ENCODE measurements at places on chromosomes 11 and 22.

GRCh38 chr22:37241351-37242142 is 2.5 kb downstream of the RAC2 start:
- DNase-seq, result no peak

DNA sequence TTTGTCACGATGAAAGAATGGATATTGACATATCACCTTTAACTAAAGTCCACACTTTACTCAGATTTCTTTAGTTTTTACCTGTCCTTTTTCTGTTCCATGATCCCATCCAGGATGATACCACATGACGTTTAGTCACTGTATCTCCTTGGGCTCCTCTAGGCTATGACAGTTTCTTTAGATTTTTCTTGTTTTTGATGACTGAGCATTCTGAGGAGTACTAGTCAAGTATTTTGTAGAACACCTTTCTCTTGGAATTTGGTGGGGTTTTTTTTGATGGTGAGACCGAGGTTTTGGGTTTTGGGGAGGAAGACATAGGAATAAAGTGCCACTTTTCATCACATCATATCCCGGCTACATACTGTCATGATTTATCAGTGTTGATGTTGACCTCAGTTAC is 4.0 kb downstream of the LDHAL6A start:
- no peak for DNase-seq

GRCh38 chr11:122791411-122791810 is 46.9 kb upstream of the CRTAM start:
- no peak for DNase-seq

DNA sequence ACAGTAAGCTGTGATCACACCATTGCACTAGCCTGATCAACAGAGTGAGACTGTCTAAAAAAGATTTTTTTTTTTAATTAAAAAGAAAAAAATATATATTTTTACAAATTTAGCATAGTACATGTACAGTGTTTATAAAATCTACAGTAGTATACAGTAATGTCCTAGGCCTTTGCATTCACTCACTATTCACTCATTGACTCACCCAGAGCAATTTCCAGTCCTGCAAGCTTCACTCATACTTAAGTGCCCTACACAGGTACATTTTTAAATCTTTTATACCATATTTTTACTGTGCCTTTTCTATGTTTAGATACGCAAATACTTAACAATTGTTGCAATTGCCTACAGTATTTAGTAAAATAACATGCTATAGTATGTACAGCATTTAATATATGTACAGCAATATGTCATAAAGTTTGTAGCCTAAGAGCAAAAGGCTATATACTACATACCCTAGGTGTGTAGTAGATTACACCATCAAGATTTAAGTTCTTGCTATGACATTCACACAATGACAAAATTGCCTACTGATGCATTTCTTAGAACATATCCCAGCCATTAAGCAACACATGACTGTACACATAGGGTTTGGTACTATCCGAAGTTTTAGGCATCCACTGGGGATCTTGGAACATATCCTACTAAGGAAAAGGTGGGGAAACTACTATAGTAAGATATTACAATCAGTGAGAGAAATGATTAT is 22.8 kb downstream of the PIK3C2A start:
- no peak for DNase-seq

- no peak for DNase-seq
Measured at GRCh38 chr11:28439403-28439802, 331.2 kb downstream of the METTL15 start.

GRCh38 chr11:103624708-103625623 is 411.5 kb upstream of the DDI1 start:
- DNase-seq, result no peak

DNA sequence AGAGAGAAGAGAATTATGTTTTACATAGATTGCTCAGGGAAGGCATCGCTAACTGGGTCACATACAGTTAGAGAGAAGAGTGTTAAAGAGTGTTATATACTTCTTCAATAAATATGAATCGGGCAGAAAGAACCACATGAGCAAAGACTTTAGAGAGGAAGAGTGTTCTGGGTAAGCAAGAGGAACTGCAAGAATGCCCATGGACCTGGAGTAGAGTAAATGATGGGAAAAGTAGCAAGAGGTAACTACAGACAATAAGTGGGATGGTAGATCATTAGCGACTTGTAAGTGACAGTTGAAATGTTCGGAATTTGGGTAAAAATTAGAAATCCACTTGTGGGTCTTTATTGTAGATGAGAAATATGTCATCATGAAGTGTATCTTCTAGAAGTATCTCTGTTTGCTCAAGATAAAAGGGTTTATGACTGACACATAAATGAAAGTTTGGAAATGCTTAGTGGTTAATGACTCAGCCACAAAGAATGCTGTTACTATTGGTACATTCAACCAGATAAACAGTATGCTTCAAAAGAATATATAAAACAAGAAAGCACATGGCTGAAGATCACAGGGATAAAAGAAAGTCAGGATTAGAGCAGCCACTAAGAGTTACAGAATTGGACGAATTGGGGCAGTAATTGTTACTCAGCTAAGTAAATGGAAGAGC is 229.3 kb downstream of the CASP12 start:
- DNase-seq, result no peak

DNA sequence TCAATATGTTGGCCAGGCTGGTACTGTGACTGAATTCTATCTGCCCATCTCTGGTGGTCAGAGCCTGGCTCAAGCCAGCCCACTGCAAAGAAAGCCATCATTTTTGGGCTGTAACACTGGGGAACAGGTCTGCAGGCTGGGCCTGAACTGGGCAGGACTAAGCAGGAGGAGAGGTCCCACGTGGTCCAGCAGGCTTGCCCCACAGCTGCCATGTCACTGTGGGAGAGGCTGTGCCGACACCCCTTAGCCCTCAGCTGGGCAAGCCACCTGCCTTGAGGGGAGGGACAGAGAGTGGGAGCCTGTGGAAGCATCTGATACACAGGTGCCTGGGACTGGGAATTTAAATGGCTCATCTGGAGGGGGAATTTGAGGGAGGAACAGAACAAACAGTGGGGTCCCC is 66.7 kb upstream of the CLTCL1 start:
- DNase-seq, result no peak

DNA sequence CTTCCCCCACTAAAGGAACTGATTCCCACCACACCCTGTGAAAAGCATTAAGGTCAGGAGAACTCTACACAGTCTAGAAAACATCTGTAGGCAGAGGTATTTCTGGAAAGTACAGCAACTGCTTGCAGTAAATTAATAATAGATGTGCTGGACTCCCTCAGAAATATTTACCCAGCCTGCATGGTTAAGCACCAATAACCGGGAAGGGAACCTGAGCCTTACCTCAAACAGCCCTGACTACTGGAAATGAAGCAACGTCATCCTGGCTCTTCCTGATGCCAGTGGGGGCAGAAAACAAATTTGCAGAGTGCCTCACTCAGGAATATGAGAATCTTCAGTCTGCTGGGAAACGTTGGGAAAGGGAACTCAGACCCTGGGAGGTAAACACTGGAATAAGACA is 318.1 kb downstream of the TENM4 start:
- DNase-seq, result no peak

DNA sequence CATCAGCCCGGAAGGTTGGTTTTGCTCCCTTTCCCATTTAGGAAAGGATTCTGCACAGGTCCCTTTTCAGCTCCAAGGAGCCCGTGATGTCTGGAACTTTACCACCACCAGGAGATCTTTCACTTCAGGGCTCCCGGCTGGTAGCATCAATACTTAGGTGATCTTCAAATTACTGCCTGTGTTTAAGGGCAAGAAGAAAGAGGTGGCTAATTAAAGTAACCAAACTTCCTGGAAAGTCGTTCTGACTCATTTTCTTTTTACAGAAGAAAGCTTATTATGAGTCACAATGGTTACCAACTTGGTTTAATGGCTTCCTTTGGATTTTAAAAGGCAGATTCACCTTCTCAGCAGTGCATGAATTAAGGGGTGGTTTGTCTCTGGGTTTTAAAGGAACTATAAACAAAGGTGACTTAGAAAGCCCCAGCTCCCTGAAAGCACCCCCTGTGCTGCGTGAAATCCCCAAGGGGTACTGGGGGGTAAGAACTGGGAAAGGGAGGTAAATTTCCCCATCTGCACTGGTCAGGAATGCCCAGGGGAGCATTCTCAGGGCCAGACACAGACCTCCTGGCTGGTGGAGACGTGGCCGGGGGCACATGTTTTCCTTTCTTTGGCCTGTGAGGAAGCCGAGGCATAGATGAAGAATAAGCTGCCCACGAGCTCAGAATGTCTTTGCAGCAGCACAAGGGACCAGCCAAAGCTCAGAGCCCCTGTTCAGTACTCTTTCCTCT is 8.8 kb downstream of the POU2F3 start:
- peak; percentile 25 for DNase-seq

DNA sequence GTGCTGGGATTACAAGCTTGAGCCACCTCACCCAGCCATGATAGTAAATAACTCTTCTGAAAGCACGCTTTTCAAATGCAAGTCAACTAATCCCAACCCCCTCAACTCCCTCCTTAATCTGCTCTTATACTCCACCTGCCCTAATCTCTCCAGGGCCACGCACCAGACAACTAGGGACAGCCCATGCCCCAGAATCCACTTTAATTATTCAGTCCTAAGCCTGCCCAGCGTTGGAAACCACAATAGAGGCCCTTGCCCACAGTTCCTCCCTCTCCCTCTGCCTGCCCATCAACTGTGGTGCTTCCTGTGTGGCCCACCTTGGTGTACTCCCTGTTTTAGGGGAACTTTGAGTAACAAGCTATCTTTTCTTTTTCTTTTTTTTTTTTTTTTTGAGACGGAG is 2.7 kb upstream of the VPREB3 start:
- no peak for DNase-seq

DNA sequence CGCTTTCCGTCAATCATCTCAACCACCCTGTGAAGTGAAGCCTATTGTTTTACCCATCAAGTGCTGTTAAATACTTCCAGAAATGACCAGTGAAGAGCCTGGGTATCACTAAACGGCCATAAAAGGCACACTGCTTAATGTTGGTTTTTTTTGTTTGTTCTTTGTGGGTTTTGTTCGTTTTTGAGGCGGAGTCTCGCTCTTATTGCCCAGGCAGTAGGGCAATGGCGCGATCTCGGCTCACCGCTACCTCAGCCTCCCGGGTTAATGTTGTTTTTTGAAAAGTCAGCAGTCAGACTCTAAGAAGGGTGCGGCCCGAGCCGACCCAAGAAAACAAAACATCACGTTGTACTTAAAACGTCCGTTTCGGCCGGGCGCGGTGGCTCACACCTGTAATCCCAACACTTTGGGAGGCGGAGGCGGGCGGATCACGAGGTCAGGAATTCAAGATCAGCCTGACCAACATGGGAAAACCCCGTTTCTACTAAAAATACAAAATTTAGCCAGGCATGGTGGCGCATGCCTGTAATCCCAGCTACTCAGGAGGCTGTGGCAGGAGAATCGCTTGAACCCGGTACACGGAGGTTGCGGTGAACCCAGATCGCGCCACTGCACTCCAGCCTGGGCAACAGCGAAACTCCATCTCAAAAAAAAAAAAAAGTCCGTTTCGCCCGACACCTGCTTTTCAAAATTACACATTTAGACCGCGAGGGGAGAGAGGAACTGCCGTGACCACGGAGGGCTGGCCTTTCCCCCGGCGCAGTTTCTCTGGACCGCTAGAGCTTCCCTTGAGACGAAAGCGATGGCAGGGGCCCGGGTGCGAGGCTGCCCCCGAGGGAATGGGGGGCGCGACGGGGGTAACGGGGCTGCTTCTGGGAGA is 714 bp downstream of the CD59 start:
- peak; percentile 44 for DNase-seq

DNA sequence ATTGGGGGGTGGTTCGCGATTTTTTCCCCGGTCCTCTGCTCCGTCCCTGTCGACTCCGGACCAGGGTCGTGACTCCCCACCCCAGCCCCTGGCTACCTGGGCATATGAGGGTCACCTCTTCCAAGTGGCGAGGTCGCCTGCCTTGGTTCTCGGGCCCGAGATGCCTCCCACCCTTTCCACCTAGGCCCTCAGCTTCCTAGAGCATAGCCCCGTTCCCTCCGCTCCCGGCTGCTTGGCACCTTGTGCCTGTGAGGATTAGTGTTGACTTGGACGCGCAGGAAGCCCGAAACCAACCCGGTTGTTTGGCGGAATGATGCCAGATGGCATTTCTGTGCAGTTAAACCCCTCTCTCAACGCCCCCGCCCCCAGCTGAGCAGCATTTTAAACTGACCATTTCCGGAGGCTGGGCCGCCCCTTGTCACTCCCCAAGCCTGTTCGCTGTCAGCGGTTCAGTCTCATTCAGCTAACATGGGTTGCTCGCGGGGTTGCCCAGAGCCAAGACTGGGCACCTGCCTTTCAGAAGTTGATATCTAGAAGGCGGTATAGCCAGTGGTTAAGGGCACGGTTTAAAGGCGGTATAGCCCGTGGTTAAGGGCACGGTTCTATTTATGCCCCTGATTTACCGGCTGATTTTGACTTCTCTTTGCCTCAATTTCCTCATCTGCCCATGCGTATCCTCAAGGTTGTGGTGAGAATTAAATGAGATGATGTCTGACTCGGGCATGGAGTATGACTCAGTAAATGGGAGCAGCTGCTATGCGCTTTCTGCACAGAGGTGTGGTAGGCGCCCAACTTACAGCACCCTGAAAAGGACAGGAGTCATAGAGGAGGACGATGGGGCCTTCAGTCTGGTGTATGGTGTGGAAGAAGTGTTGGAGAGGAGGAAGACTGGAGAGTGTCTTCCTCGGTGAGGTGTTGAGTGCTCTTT is 639 bp downstream of the INCENP start:
- peak; percentile 29 for DNase-seq

DNA sequence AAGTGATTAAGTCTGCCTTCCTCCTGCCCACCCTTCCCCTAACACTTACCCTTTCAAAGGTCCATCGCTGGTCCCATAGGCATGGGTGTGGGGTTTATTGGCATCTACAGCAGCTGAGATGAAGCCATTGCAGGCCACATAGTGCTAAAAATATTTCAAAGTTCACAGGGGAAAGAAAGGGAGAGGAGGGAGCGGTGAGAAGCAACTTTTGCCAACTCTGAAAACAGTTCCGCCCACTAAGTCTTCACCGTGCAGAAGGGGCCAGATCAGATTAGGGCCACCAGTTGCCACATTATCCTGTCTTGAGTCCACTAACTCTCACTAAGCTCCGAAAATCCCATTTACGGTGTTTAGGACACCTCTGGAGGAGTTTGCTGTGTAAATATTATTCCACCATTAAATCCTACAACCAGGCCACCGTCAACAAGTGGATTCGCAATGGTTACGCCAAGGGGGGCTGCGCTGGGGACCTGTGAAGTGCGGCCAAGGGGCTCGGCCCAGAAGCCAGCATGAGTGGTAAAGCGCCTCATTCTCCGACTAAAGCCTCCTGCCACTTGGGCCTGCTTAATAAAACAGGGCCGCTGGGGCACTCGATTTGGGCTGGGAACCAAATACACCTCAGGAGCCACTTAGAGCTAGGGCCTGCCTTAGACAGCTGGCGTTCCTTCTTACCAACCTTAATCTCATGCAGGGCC is 534.9 kb downstream of the MIAT start:
- no peak for DNase-seq

DNA sequence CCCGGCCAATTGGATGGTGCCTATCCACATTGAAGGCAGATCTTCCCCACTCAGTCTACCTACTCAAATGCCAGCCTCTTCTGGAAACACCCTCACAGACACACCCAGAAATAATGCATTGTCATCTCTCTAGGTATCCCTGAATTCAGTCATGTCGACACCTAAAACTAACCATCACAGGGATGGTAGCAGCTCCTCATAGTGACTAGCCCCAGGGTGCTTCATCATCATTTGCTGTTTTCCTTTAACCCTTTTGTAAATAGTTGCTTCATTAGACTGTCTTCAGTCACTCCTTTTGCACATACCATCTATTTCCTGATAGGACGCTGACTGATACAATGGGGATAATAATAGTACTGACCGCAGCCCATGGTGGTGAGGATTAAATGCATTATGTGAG is 18.8 kb upstream of the AMOTL1 start:
- no peak for DNase-seq

GRCh38 chr11:114162719-114163123 is 103.2 kb downstream of the ZBTB16 start:
- DNase-seq, result no peak

- no peak for DNase-seq
Measured at GRCh38 chr11:206526-207207, 532 bp downstream of the BET1L start.

Measured in activated T-helper 1 cell treated with anti-CD3 and anti-CD28 coated beads, Interleukin-12 subunit alpha, Interleukin-12 subunit beta, Interleukin-2, Interleukin-4 antibody, amounts not matched to agents 30 ng/mL and 10 ng/mL and 1 ng/mL, durations not matched to agents 14 hours and 24 hours and 36 hours (primary cell).